Activated CD8-positive, alpha-beta memory T cell treated with anti-CD3 and anti-CD28 coated beads for 36 hours (primary cell): ENCODE measurements at places on chromosomes 6 and 20. TPM values are rescaled to one million over a fixed set of nuclear protein-coding genes. Genes with fewer than 3 reads are reported as not detected.

KCNK17 gene
- not detected for total RNA-seq

CLVS2 gene
- not detected for total RNA-seq

FLRT3 gene
- total RNA-seq: not detected

CRIP3 gene
- 1.2 TPM for total RNA-seq

SNAP91 gene
- not detected for total RNA-seq

C6orf52 gene
- 5.7 TPM for total RNA-seq

SLC32A1 gene
- total RNA-seq: not detected

SUN5 gene
- not detected for total RNA-seq

CST7 gene
- 170 TPM for total RNA-seq
